ENCODE measurements at places on chromosomes 6 and 20.

GRCh38 chr6:30167101-30167500, 3.8 kb downstream of the TRIM15 start:
- no peak for ATAC-seq

DNA sequence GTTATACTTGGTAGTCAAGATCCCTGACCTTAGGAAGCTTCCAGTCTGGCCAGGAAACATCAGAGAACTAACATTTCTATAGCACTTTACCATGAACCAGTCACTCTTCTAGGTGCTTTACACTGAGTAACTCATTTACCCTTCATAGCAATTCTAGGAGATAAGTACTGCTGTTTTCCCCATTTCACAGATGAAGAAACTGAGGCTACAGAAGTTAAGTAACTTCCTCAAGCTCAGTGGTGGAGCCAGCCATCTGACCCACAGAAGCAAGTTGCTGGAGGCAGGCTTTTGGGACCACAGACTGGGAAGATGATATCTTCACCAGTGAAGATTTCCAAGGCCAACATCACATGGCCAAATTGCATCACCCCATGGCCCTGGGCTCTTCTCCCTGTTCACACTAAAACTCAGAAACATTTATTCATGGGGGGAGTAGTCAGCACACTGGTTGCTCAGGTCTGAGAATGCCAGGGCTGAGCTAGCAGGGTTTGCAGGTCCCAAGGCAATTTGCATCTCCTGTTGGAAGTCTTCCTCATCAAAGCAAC, 70.3 kb downstream of the UNC5CL start:
- ATAC-seq: no peak

DNA sequence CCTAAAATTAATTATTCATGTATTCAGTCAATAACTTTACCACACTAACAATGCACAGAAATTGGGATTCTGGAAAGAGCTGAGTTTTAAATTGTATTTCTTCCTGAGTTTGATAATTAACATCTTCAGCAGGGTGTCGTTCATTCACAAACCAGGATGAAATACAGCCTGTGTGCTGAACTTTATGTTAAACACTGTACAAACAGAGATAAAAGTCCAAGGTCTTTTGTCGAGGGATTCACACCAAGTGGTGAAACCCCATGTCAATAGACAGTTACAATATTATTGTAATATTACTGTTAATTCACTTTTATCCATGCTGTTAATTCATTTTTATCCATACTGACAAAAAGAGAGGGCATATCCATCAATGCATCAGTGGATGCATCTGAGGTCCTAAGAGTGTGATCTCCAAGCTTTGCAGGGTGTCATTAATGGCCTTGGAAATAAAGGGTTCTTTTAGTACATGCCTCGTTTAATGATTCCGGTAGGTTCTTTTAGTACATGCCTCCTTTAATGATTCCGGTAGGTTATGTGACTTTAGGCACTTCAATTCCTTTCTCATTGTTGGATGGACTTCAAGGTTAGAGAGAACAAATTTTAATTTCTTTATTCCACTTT, 234.3 kb downstream of the PLCB1 start:
- ATAC-seq: no peak

DNA sequence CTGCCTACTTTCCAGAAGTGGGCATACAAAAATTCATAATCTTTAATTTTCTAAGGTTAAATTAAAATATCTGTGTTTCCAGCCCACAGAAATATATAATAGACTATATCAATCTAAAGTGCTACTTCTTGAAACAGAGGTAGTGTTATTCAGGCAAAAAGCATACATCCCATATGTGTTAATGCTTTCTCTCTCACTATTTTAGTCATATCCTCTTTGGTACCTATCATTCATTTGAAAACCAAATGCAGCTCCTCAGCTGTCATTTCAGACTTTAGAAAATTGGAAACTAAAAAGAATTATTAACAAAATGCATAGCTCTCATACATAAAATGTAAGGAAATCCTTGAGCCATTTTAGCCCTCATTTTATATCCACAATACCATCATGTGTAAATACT, 925 bp downstream of the FHL5 start:
- no peak for ATAC-seq

DNA sequence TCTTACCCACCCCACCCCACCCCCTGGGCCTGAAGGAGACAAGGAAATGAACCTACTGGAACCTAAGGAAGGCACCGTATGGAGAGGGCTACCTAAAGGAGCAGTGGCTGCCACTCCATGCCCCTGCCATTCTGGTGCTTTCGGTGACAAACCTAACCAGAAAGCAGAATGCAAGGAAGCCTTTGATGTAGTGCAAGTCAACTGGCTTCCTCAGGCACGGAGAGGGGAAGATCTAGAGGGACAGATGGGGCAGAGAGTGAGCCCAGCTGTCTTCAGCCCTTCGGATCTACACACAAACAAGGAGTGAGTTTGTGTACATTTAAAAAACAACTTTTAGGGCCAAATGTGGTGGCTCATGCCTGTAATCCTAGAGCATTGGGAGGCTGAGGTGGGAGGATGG, 39.5 kb downstream of the PPP1R16B start:
- ATAC-seq: no peak

DNA sequence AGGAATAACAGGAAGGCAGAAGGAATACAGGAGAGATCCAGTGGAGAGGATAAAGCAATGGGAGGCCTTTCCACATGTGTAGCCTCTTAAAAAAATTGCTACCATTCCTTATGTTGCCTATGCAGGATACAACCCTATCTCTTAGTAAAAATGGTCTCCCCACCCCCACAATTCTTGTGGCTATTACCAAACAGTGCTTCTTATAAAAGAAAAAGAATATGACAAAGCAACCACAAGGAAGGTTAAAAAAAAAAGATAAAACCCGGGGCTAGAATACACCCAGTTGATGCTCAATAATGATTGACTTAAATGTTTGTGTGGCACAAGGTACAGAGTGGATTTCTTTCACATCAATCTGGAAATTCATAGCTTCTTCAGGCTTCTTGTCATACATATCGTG, 250.9 kb downstream of the HIVEP2 start:
- ATAC-seq: no peak

GRCh38 chr6:51093871-51094270, 275.2 kb downstream of the TFAP2B start:
- no peak for ATAC-seq

DNA sequence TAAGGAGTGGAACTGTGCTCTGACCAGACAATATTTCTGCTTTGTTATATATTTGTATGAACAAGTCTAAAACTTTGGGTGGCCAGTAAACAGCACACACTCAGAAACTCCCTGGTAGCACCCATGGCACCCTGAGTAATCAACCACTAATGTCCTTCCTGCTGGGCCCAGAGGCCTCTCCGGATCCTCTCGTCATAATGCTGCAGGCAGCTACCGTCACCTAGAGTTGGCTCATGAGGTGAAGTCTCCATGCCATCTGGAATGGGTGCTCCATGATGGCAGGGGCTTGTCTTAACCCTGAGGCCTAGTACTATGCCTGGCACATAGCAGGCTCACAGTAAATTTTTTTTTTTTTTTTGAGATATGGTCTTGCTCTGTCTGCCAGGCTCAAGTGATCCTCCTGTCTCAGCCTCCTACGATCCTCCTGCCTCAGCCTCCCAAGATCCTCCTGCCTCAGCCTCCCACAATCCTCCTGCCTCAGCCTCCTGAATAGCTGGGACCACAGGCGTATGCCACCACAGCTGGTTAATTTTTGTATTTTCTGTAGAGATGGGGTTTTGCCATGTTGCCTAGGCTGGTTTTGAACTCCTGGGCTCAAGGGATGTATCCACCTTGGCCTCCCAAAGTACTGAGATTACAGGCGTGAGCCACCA, 3.0 kb upstream of the SDCBP2 start:
- ATAC-seq: no peak

DNA sequence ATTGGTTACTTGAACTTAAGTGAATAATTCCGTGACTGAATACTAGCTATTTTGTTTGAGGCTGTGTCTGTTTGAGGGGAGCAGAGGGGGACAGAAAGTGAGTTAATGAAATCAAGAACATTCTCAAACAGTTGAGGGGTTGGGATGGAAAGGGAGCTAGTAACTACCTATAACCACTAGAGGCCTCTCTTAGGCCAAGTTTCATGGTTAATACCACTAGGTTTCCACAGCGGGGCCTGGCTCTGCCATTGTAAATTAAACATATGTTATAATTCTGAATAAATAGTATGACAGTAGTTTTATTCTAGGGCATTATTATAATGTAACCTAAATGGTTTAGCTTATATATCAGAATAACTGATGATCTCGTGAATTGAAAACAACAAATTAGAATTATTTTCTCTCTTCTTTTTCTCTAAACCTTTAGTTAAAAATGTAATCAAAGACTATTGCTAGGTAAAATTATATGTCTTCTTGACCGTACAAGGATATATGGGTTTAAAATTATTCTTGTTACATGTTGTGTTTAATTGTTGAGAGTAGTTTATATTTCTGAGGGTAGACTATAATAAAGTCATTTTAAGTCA, 108.1 kb downstream of the BCKDHB start:
- ATAC-seq: peak; percentile 61

DNA sequence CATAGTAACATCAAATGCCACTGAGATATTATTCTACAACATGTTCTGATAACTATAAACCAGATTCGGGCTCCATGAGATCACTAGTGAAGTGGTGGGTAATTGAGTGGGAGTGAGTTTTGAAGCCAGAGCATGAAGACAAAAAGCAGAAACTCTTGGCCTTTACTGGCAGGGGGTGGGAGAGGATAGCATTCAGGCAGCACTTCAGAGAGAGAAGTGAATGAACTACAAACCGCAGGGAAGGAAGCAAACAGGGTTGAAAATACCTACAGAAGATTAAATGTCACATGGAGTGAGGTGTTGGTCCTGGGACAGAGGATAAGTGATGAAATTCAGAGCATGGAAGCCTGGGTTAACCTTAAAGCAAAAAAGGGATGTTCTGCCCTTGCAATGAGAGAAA, 250.0 kb downstream of the EPM2A start:
- no peak for ATAC-seq

GRCh38 chr6:42095776-42096541, 45.6 kb downstream of the TAF8 start:
- ATAC-seq: no peak

- no peak for ATAC-seq
These were observed 391.1 kb downstream of the BTBD9 start for GRCh38 chr6:38248500-38249234.

- ATAC-seq: no peak
These were observed 150.7 kb downstream of the UTRN start for GRCh38 chr6:144435602-144436426.

DNA sequence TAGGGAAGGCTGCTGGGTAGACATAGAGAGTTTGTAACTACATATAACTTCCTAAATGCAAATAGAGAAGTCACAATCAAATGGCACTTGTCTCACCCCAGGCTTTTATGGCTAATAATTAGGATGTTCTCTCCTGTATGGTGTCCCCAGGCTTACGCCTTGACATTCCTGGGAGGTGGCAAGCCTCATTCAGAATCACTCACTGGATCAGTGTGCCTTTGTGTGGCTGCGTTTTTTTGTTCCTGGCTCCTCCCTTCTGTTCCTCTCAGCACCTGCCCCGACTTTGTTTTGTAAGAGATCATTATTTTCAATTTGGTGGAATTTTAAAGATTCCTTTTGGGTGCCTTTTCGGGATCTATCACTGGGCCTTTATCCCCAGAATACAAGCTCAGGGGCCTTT, 5.7 kb downstream of the LAMP5 start:
- no peak for ATAC-seq

GRCh38 chr20:38167328-38167850, 2.3 kb upstream of the TGM2 start:
- ATAC-seq: no peak

GRCh38 chr6:166297606-166298005, 10.6 kb downstream of the PRR18 start:
- no peak for ATAC-seq

- ATAC-seq: no peak
These were observed 354.2 kb upstream of the SULF2 start for GRCh38 chr20:48139262-48140041.

DNA sequence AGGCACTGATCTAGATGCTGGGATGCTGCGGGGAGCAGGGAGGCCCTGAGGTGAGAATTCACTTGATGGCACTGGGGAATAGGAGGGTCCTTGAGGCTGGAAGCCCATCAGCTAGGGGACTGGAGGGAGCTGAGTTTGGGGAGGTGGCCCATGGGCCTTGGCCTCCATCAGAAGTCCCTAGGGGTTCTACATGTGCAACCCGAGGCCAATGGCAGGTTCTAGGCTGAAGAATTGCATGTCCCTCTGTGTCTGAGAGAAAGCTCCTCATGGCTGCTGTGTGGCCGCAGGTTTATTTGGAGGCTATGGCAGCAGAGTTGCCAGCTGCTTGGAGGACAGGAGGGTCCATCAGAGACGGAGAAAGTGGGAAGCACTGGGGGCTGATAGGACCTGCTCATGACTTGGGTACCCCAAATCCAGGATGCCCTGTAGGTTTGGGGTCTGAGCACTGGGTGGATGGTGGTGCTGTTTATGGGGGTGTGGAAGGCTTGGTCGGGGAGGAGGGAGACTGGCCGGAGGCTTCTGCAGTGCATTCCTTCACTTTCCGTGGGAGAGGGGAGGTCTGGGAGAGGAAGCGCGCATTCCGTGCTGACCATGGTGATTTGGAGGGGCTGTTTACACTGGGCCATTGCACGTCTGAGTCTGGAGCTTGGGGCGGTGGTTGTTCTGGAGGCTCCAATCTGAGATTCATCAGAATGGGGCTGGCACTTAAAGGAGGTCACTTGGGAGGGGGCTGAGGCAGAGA, 24.8 kb upstream of the PHACTR3 start:
- ATAC-seq: no peak

DNA sequence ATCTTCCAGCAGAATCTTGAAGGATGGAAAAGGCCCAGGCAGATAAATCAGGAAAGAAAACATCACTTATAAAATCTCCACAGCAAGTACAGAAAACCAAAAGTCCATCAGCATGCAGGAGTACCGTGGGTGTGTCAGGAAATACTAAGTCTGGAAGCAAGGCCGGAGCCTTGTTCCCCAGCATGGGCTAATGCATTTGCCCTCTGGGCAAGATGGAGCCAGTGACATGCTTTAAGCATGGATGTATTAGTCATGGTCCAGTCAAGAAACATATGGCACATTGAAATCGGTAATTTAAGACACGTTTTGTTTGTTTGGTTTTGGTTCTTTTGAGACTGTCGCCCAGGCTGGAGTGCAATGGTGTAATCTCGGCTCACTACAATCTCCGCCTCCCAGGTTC, 506.0 kb upstream of the JARID2 start:
- ATAC-seq: no peak
